GM12891 (cell line): ENCODE measurements at places on chromosomes 13 and 19.

DNA sequence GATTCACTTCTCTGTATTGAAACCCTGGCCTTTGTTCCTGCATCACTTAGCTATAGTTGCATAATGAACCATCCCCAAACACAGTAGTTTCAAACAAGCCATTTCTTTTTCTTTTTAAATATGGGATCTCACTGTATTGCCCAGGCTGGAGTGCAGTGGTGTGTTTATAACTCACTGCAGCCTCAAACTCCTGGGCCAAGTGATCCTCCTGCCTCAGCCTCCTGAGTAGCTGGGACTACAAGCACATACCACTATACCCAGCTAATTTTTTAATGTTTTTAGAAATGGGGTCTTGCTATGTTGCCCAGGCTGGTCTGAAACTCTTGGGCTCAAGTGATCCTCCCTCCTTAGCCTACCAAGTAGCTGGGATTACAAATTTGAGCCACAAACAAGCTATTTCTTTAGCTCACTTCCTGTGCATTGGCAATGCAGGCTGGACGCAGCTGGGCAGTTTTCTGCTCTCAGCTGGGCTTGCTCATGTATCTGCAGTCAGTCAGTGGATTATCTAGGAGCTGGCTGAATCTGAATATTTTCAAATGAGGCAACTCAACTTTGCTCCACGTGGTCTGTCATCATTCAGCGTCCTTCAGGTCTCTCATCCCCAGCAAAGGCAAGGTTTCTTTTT, 49.5 kb upstream of the SIN3B start:
- no peak for DNase-seq

DNA sequence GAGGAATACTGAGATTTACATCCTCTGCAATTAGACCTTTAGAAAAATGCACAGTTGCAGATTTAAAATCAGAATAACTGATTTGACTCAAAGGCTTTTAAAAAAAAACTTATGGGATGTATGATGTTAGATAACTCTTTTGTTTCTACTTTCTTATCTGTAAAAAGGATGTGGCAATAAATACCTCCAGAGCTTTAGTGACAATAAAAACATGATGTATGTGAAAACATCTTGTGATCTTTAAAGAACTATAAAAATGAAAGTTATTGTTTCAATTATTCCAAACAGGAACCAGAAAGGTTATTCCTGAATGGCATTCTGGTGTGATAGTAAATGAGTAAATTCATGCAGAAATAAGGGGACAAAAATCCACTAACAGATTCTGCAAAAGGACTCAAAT, 2712.2 kb upstream of the PCDH20 start:
- DNase-seq, result no peak

- DNase-seq, result peak; percentile 53
Measured at GRCh38 chr19:53192771-53193534, at the start of gene ZNF665. Gene ZNF665, minus strand, starts transcription at chr19:53193358. Its CDS starts 10,460 bp downstream, at chr19:53182898.

DNA sequence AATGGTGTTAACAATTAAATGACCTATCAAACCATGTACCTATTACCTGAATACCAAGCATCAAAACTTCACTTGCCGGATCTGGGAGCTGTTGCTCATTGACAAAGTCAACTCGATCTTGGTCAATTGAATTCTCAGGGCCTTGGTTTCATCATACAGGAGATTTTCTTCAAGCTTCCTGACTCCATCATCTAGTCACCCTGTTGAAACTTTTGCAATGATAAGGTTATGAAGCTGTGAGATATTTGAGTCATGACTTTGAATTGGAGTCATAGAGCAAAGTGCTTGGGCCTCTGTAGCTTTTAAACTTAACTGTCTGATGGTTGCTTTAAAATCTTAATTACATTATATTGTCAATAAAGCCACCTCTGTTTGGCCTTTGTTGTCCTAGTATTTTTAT, 260.9 kb downstream of the COG6 start:
- DNase-seq, result no peak

DNA sequence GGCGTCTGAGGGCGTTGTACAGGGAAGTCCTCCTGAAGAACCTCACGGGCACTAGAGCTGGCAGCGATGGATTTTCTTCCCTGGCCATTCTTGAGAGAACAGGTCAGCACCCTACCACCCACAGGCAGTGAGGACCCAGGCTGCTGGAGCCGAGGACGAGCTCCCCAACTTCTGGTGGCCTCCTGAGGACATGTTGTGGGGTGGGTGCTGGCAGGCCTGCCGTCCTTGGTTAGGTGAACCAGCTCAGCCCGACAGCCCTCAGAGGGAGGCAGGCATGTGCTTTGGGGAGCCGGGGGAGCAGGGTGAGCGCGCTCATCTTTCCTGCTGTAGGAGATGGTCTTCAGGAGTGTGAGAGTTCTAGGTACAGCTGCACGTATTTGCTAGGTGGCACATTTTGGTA, 15.4 kb downstream of the LYL1 start:
- DNase-seq, result no peak

GRCh38 chr13:43799191-43799590, 12.4 kb upstream of the ENOX1 start:
- DNase-seq, result no peak

- DNase-seq, result no peak
Measured at GRCh38 chr13:113123226-113124201, 915 bp downstream of the F10 start.

GRCh38 chr13:45782327-45783045, 69.1 kb downstream of the SIAH3 start:
- DNase-seq, result no peak

DNA sequence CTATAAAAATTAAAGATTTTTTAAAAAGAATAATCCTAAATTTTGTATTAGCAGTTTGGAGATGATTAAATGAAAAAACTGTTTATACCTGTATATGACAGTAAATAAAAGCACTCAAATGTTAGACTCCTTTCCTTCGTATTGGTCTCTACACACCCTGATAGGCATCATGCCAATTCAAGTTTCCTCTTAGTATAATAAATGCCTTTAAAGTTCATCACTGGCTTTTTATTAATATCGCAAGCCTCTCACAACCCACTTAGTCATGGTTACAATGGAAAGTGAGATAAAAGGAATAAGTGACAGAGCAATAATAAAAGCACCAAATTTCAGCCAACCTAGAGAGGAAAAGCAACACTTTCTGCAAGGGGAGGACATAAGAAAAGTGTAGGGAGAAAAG, 102.2 kb downstream of the PIBF1 start:
- no peak for DNase-seq

DNA sequence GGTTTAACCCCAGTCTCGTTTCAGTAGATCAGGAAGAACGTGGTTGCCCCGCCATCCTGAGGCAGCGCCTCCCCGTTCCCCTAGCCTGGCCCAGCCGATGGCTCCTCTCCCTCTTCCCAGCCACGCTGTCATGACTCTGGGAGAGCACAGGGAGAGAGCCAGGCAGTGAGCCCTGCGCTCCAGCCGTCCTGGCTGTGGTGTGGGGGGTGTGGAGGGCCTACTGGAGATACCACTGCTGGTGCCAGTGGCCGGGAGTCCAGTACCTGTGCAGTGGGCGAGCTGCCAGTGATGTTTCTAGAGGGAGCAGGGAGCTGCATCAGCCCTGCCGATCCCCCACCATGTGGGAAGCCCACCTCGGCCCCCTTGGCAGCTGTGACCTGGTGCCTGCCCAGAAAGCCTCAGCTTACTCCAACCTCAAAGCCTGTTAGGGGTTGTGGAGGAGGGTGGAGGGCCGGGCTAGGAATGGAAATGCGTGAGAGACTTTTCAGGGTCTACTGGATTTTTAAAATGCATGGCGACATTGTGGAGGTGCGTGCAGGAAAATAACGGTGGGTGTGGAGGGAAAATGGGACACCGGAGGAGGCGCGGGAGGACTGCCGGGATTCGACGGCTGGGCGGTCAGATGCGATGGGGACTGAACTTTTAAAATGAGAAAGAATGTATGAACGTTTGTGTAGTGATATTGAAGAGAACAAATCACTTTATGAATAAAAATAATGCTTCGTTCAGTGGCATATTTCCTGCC, 4.9 kb downstream of the TEX29 start:
- no peak for DNase-seq

- no peak for DNase-seq
Measured at GRCh38 chr13:110368408-110368807, 61.3 kb downstream of the COL4A2 start.

GRCh38 chr19:42436006-42436405, 6.7 kb downstream of the CXCL17 start:
- no peak for DNase-seq

- no peak for DNase-seq
Measured at GRCh38 chr13:33092073-33092987, 76.1 kb downstream of the KL start.

GRCh38 chr13:91567485-91568207, 169.2 kb downstream of the GPC5 start:
- no peak for DNase-seq

- no peak for DNase-seq
Measured at GRCh38 chr19:9641810-9642209, 20.8 kb upstream of the ZNF561 start.

GRCh38 chr13:42728507-42729180, 52.7 kb upstream of the FAM216B start:
- DNase-seq, result no peak

GRCh38 chr13:66087269-66087710, 1142.8 kb downstream of the PCDH9 start:
- DNase-seq, result no peak

DNA sequence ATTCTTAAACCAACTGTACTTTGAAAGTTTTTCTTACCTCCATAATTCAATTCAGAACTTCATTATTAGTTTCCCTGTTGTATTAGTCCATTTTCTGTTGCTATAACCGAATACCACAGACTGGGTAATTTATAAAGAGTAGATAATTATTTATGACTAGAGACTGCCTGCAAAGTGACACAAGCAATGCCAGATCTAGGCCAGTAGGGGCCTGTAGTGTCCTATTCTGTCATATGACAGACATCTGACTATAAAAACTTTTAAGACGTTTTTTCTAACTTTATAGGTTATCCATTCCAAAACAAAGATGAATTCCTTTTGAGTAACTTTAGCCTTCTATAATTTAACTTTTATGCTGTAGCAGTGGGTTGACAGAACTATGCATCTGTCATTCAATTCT, 2783.8 kb downstream of the PCDH9 start:
- DNase-seq, result no peak

DNA sequence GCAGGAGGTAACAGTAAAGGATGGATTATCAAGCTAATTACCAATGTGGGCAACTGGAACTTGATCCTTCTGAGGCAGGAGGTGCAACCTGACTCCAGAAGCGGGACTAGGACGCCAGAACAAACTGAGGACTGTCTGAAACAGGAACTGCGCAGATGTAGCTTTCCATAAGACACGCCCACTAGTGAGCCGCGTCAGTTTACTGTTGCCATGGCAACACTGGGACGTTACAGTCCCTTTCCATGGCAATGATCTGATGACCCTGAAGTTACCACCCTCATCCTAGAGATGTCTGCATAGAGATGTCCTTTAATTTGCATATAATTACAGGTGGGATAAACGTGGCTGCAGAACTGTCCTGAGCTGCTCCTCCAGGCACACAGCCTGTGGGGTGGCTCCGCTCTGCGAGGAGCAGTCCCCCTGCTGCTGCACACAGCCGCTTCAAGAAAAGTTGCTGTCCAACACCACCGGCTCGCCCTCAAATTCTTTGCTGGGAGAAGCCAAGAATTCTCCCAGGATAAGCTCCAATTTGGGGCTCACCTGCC, 816.6 kb downstream of the UQCRFS1 start:
- no peak for DNase-seq

- no peak for DNase-seq
Measured at GRCh38 chr13:63514886-63515285, 2099.2 kb upstream of the PCDH20 start.

DNA sequence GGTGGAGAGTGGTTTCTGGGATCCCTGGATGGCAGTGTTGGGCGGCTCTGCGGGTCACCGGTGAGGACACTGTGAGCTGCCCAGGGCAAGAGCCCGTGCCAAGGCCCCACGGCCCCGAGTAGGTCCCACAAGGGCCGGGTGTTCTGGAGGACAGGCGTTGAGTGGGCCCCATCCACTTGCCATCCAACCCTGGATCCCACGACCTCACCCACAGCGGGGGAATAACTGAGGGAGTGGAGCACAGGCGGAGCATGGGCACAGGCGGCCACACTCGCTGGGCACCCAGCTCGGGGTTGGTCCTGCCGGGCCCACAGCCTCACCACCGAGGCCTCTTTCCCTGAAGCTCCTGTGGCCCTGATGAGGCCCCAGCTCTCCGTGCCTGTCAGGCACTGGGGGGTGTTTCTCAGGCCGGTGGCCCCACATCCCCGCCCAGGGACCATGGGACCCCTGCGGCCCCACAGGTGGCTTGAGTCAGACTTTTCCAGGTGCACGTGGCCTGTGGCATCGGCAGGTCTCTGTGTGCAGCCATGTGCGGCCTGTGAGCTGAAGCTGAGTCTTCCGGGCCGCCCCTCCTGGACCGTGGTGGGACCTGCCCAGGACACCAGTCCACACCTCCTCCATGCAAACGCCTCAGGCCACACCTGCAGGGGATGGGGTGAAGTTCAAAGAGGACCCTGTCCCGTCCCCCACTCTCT, 16.6 kb downstream of the TMEM255B start:
- DNase-seq, result no peak

GRCh38 chr13:29452773-29453616, 142.5 kb downstream of the SLC7A1 start:
- no peak for DNase-seq

GRCh38 chr19:42198676-42199439, 18.6 kb downstream of the DEDD2 start:
- DNase-seq, result peak; percentile 84

DNA sequence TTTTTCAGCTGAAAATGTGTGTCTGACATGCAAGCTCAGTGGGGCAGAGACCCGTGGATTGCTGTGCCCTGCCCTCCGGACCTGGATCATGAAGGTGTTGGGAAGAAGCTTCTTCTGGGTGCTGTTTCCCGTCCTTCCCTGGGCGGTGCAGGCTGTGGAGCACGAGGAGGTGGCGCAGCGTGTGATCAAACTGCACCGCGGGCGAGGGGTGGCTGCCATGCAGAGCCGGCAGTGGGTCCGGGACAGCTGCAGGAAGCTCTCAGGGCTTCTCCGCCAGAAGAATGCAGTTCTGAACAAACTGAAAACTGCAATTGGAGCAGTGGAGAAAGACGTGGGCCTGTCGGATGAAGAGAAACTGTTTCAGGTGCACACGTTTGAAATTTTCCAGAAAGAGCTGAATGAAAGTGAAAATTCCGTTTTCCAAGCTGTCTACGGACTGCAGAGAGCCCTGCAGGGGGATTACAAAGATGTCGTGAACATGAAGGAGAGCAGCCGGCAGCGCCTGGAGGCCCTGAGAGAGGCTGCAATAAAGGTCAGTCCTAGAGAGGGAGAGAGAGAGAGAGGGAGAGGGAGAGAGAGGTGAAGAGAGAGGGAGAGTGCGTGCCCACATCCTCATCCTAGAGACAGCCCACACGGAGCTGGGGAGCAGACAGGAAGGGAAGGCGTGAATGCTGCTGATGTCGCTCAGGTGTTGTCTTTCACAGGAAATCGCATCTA, 5.1 kb upstream of the DCUN1D2 start:
- DNase-seq, result no peak

- no peak for DNase-seq
Measured at GRCh38 chr13:34933786-34934185, 8.3 kb upstream of the NBEA start.

DNA sequence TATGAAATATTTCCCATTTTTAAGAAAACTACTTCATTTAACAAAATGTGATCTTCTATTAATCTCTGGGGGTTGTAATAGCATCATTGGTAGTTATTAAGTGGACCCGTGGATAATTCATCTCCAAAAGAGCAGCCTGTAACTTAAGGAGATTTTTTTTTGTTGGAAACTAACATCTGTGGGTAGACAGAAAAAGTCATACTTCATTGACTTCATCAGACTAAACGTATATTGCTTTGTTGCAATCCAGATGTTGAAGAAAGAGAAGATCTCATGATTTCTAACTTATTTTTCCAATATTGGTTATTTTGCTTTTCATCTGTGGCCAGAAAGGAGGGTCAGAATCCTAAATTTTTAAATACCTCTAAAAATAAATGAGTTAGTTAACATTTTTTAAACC, 296.5 kb upstream of the MIR17HG start:
- DNase-seq, result no peak
